ENCODE measurements at places on chromosomes 16 and 17. TPM values are rescaled to one million over a fixed set of nuclear protein-coding genes. Genes with fewer than 3 reads are reported as not detected.

The CD79B gene
- 1.5 TPM for total RNA-seq

The TERB1 gene
- total RNA-seq: not detected

The PNPO gene
- 35.4 TPM for total RNA-seq

The ATXN1L gene
- 17.0 TPM for total RNA-seq

The FTSJ3 gene
- 102 TPM for total RNA-seq

The BAIAP3 gene
- total RNA-seq: 0.46 TPM

The PPM1E gene
- 0.28 TPM for total RNA-seq

The FBXW10 gene
- total RNA-seq: under 0.01 TPM

The KRT24 gene
- not detected for total RNA-seq

Data from pulmonary artery endothelial cell (primary cell).